ENCODE measurements at places on chromosomes 3 and 15.
A peak's percentile ranks its signal among the peaks of the same experiment; 100 is the strongest.

DNA sequence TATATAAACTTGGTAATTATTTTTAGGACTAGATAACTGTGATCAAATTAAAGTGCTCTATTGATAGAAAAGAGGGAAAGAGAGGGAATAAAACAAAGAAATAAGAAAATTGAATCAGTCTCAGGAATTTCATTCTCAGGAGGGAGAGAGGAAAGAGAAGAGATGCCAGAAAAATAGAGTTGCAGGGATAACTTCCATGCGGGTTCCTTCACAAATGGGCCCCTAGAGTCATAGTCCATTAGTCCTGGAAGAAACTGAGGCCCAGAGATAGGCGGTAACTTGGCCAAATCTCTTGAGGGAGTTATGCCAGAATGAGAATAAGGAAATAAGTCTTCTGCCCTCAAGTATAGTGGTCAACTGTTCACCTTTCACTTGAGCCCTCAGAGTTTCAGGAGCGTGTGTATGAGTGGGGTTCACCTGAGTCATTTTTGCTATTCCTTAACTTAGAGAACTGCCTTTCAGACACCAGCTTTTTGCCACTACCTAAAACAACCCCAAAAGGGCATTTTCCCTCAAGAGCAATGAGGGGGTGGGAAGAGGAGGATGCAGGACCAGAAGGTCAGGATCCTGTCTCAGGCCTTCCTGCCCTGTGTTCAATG is 192.6 kb downstream of the MEX3B start:
- DNase-seq, result no peak

DNA sequence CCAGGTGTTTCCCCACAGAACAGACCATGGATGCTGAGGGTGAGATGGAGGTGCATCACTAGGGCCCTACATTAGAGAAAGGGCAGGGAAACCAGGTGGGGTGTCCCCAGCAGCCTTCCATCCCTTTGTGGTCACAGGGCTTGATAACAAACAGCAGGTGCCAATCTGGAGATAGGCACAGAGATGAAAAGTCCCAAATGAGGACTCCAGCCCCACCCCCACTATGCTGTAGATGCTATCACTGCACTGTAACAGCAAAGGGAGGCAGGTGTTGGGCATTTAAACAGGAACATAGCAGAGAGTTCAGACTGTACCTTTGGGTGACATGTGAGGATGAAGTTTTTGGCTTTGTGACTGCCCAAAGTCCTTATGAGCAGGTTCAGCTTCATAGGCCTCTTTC is 21.4 kb downstream of the IL20RB start:
- DNase-seq, result no peak

DNA sequence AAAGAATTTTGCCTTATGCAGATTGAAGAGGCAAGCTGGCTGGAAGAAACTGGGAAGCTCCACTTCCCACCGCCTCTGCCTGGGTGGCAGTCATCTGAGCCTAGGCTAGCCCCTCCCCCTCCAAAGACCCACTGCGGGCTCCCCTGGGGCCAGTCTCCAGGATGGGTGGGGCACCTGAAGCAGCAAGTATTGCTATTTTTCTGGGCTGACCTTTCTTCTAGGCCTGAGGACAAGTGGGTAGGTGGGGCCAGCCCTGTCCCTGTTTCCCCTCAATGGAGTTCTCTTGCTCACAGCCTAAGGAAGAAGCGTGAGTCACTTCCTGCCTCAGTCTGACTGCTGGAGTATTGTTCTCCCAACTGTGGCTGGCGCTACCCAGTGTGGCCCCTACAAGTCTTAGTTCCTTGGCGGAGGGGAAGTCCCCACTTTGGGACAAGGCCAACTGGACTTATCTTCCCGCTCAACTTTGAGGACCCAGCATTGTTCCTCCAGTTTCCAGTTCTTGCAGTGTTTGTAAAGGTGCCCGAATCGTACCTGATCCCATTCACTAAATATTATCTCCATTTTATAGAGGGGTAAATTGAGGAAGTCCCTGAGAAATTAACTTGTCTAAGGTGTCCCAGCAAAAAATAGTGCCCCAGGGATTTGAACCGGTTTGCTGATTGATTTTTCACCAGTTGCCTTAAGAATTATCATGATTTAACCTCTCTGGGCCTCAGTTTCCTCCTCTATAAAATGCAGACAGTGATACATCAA is 1.4 kb downstream of the FURIN start:
- peak; percentile 29 for DNase-seq

DNA sequence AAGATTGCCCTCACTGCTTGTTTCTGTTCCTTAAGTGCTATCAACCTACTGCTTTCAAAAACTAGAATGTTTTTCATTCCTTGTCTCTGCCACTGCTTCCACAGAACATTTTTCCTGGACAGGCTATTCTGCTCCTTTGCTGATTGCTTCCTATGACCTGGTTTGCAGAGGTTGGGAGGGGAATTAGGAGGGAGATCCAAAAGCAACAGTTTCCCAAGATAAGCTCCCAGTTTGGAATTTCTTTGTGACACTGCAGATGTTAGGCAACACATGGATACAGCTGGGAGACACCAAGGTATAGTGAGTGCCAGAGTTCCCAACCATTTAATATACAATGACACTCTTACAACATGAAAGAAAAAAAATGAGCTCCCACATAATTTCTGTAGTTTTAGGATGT is 1036.5 kb downstream of the ROBO2 start:
- DNase-seq, result no peak

- no peak for DNase-seq
Observed at GRCh38 chr15:81292523-81293001, 31.4 kb downstream of the STARD5 start.

DNA sequence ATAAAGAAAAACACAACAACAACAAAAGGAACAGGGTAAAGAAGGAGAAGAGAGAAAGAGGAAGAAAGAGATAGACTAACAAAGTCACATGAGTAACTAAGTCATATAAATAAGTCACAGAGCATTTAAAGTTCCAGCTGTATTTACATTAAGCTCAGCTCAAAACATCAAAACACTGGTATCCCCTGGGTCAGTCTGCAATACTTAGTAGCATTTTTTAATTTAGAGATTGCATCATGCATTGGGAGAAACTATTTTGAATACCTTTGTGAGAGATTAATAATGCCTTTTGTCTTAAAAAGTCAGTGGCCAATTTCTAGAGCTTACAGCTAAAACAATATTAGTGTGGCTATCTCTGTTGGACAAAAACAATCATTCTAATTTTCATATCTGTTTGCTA is 78.4 kb downstream of the NEK10 start:
- DNase-seq, result no peak

DNA sequence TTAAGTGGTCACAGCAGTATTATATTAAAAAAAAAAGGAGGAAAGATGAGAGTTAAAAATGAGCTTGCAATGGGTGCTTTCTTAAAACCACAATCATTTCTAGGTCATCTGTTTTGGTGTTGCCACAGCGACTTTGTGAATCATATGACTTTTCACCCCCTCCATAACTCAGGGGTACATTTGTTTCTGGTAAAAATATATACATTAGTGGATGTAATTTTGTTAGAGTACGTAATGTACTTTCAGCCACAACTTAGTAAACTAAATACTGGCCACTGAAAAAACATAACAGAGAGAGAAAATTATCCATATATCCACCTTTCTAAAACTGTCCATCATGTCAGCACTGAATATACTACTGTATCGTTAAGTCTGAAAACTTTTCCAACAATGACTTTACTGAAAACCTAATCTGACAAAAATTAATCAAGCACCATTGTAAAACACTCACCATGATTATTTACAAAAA is 3.4 kb downstream of the ANKRD28 start:
- DNase-seq, result no peak

- DNase-seq, result no peak
Observed at GRCh38 chr3:193593668-193594030, 641 bp downstream of the OPA1 start.

GRCh38 chr15:67915461-67916374 is 75.9 kb upstream of the RNU6-1 start:
- no peak for DNase-seq

- DNase-seq, result no peak
Observed at GRCh38 chr3:37997791-37998370, 7.3 kb downstream of the VILL start.

- DNase-seq, result no peak
Observed at GRCh38 chr3:186998937-186999368, 68.6 kb downstream of the ST6GAL1 start.

DNA sequence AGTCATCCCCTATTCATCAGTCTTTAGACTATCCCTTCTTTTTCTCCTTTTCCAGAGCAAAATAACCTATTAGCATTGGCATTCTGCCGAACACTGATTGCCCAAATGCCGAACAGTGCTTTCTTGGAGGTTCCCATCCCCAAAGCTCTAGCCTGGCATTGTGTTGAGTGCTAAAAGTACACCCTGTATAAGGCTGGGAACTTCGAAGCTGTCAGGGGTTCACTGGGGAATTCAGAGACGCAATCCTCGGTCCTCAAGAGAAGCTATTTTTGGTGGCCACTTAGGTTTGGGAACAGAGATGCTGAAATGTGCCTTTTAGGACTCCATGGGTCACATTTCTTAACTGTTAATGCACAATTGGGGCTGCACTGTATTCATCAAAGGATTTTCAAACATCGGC is 8.4 kb downstream of the FRMD5 start:
- no peak for DNase-seq

GRCh38 chr15:96331144-96331944 is 844 bp downstream of the NR2F2 start:
- no peak for DNase-seq

GRCh38 chr3:183958775-183959174 is 58.9 kb downstream of the ABCC5 start:
- no peak for DNase-seq

GRCh38 chr3:104032283-104032682 is 1334.4 kb upstream of the ALCAM start:
- DNase-seq, result no peak

DNA sequence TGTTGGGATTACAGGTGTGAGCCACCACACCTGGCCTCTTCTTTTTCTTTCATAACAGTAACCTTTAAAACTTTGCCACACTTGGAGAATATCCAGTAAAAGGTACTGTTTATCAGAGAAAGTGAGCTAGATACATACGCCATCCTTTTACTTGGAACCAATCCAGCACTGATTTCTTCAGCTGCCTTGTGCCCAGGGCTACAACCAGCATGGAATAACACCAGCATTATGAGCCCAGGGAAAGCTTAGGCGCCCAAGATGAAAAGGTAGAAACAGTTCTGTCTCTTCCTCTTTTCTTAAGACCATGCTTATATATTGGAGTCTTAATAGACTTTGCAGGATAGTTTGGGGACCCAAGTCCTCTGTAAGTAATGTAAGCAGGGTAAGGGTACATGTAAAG is 8.4 kb downstream of the SKIC8 start:
- no peak for DNase-seq

DNA sequence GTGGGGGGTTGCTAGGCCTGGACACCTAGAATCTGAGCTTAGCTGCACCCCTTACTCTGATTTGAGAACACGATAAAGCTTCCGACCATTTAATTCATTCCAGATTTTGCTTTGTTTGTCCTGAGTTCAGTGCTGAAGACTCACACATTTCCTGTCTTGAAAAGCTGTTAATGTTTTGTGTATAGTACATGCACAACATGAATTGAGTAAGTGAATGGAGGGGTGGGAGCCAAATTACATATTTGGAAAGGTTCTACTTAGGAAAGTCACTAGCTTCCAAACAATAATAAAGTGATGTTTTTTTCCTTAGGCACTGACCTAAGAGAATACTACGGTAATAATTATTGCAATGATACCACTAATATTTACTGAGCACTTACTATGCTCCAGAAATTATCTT is 955.2 kb upstream of the NR2F2 start:
- DNase-seq, result no peak

DNA sequence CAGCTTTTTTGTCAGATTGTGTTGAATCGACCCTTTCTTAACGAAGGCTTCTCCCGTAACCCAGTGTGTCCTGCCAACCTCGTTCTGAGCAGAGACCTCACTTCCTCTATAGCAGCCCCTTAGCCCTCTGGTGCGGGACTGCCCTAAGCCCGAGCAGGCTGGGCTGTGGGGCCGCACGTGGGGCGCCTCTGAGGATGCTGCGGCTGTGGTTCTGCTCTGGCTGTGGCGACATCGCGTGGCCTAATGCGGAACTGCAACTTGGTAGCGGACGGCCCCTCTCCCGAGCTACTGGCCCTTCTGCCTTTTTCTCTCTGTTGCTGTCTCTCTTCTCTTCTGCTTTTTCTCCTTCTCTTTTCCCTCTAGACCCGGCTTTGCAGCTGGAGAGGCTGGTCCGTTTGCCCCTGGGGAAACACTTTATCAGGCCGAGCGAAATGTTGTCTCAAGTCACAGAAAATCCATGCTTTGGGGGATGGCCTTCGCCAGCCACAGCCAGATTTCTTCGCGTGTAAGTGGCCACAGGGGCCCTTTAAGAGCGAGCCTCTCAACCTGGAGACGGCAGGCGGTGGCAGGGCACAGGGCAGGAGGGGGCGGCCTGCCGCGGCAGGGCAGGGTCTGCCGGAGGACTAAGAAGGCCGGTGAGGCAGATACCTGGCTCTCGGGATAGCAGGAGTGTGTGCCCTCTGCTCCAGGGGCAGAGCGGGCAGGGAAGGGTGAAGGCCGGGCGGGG is 19.4 kb upstream of the KIF23 start:
- DNase-seq, result peak; percentile 99

DNA sequence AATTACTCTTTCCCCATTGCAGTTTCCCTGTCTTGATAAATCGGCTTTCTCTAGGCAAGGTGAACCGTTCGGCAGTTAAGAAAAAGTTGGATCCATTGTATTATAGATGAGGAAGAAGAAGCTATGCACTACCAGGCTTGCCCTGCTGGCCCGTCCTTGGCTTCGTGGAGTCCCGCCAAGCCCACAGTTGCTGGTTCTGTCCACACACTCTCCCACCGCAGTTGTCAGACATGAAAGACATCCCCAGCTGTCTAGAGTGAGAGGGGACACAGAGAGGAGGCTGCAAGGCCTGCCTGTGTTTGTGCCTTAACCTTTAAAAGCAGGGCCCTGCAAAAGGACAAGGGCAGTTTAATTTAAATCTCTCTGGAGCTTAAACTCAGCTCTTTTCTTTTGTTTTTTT is 47.2 kb upstream of the PLCL2 start:
- no peak for DNase-seq

DNA sequence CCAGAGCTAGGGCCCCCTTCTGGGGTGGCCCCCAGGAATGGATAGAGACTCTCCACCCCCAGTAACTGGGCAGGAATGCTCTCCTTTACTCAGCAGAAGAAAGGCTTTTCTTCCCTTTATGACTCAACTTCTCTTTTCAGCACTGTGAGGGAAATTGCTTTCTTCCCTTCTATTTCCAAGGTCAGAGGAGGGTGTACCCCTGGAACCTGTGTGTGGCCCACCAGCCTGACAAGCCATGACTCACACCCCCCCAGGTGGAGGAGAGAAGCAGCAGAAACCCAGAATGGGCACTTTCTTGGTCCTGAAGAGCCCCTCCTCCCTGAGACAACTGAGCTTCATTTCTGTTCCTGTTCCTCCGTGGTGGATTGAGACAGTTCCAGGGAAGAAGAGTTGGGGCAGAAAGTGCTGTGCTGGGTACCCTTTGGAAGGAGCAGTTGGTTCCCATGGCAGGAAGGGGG is 2.7 kb upstream of the ANKRD63 start:
- no peak for DNase-seq

DNA sequence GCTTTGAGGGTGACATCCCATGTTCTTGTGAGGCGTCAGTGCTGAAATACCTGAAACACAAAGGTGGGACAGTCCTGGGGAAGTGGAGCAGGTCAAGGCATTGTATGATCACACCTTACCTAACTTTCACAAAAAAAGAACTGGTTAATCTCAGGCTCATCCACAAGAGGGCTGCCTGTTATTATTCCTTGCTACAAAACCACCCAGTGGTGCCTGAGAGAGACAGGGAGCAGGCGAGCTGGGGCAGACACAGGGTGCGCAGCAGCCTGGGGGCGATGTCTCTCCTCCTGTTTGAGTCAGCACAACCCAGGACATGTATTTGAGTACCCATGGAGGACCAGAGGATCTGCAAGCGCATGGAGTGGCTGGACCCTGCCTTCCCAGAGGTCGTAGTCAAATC is 316.8 kb upstream of the ATP10A start:
- DNase-seq, result no peak

GRCh38 chr3:98902351-98902740 is 851 bp upstream of the DCBLD2 start:
- no peak for DNase-seq
